Vein endothelial cell (primary cell): ENCODE measurements at places on chromosomes 4 and X. TPM values are rescaled to one million over a fixed set of nuclear protein-coding genes. Genes with fewer than 3 reads are reported as not detected.

Gene VCX3B
- total RNA-seq = not detected in 2 replicates

Gene CXCR3
- not detected in 2 replicates for total RNA-seq

Gene DCAF12L2
- total RNA-seq = 0.33 TPM in 1 of 2 replicates, not detected in the other

Gene C4orf51
- total RNA-seq = not detected in 2 replicates

Gene MOB1B
- total RNA-seq = 13.4 and 16.5 TPM in 2 replicates

Gene PWWP3B
- 0.19 and 0.33 TPM in 2 replicates for total RNA-seq
